Stimulated activated CD4-positive, alpha-beta T cell treated with anti-CD3 and anti-CD28 coated beads, TNF-alpha, amount 100 ng/mL, for 1 hour (primary cell): ENCODE measurements at places on chromosomes 12 and 14.

- DNase-seq: no peak
Observed at GRCh38 chr12:98453070-98453469, 62.3 kb upstream of the TMPO start.

DNA sequence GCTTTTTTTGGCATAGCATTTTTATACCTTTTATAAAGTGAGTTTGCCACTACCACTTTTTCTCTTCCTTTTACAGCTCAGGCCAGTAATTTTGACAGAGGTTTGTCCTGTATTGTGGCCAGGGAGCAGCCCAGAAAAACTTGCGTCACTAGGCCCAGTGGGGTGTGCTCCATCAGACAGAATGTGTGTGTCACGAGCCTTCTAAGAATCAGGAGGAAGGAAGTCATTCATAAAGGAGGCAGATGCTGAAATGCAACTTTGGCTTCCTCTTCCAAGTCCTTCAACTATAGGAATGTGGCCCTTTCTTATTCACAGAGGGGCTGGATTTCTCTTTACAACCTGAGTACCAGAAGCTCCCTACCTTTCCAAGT lies 10.1 kb upstream of the RAB35 start:
- no peak for DNase-seq

- no peak for DNase-seq
Observed at GRCh38 chr14:23513005-23513817, 38.4 kb downstream of the ZFHX2 start.

DNA sequence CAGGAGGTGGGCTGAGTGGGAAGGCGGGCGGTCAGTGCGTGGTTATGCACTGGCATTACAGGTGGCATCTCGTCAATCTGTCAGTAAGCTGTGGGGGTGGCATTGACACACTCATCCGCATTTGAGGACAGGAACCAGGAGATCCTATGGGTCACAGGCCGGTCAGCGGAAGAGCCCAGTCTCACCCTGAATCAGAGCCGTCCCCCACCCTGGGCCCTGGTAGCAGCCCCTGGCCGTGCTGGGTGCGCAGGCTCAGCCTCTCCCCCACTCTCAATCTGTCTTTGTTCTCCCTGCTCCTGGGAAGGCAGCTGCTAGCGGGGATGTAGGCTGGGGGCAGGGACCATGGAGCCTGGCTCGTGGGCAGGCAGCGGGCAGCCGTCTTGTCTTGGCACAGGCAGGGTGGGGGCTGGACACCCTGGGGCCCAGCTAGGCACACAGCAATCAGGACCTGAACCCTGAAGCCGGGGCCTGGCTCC lies 5.1 kb downstream of the INF2 start:
- DNase-seq: no peak

DNA sequence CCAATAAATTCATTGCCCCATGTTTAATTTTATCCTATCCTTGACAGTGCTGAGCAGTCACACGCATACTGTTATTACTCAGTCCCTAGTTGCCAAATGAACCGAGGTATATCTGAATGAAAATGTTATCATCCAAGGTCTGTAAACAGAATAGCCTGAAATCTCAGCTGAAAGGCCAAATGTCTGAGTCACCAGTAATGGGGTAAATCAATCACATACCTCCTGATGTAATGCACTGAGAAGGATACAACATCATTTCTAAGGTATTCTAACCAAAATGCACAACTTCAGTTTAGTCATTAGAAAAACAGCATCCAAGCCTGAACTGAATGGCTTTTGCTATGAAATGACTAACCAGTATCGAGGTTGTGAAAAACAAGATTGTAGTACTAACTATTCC lies 228.6 kb downstream of the DPF3 start:
- no peak for DNase-seq

DNA sequence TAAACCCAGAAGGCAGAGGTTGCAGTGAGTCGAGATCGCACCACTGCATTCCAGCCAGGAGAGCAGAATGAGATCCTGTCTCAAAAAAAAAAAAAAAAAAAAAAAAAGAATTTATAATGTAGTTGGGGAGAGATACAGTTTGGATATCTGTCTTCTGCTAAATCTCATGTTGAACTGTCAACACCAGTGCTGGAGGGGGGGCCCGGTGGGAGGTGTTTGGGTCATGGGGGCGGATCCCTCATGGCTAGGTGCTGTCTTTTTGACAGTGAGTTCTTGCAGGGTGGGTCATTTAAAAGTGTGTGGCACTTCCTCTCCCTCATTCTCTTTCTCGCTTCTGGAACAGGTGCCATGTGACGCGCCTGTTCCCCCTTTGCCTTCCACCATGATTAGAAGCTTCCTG lies 32.8 kb downstream of the CLIP1 start:
- DNase-seq: no peak

- DNase-seq: no peak
Observed at GRCh38 chr12:117045160-117046010, 53.8 kb downstream of the TESC start.

DNA sequence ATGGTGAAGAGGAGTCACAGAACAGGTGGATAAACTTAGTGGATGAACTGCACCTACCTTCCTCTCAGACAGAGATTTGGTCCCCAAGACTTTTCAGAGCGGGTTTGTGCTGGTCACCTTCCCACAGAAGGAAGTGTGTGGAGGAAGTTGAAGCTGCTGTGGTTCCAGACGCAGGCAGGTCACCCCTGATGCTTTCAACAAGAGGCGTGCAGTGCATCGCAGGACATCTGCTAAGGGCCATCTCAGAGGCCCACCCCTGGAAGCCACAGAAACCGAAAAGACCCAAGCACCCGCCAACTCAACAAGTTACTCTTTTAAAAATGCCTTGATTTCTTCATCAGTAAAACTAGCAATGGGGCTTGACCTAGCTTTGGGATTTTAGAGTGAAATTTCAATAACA lies 1.0 kb upstream of the GPX2 start:
- no peak for DNase-seq

- no peak for DNase-seq
Observed at GRCh38 chr14:39957987-39958386, 525.8 kb upstream of the FBXO33 start.

DNA sequence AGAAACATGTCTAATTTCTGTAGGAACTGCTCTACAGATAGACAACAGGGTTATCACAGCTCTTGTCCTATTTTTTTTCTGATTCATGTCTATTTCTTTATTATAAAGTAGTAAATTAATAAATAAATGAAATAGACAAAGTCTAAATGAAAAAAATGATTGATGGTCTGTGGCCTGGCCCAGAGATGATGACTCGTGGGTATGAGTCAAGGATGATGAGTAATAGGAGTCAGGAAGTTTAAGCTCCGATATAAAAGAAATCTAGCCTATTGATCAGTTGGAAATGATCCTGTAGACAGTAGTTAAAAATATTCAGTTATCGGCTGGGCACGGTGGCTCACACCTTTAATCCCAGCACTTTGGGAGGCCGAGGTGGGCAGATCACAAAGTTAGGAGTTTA lies 90.6 kb upstream of the RTL1 start:
- no peak for DNase-seq

- no peak for DNase-seq
Observed at GRCh38 chr12:113244478-113244958, 23.3 kb downstream of the TPCN1 start.

DNA sequence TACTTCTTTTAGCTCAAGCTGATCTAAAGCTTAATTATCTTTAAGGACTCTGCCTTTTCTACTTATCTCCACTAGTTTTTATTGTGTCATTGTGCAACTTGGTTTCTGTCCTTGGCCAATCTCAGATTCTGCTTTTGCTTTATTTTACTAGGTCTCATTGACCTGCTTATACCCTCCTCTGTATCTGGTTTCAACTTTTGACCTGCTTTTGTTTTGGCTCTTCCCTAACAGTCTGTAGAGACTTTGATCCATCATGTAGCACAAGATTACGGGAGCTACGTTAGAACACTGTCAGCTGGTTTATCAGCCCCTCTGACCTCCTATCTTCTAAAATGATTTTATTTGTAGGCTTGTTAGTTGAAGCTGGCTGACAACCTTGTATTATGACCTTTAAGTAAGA lies 43.6 kb downstream of the ZCRB1 start:
- no peak for DNase-seq

DNA sequence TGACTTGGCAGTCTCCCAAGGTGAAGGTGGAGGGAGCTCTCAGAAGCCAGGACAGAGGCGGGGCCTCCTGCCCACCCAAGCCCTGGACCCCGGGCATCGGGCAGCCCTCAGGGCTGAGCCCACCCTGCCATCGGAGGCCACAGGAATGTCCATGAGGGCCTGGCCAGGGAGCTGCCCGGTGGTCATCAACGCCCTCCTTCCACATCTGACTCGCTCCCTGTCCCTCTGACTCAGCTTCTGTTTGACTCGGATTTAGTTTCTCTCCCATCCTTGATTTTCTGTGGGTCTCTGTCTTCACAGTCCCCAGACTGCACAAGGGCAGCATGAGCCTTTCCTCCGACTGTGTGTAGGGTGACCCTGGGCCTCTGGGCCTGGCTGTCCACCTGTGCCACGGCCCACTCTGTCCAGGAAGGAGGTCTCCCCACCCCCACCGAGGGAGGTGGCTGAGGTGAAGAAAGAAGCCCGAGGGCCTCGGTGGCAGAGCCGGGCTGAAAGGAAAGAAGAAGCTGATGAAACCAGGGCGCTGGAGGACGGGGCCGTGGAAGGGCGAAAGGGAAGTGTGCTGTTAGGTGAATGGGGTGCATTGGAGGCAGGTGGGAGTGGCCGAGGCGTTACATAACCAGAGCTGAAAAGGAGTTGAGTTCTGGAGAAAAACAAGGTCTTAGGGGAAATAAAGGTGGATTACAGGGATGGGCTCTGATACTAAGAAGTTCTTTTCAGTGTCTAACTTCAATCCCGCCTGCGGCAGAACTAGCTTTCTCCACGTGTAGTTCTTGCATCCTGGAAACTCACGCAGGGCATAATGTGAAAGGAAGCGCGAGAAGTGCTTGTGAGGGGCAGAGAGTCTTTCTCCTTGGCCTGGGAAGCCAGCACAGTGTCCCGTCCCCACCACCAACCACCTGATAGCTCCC lies 16.7 kb upstream of the TMEM106C start:
- no peak for DNase-seq
